ENCODE measurements at places on chromosomes 1 and 21.

DNA sequence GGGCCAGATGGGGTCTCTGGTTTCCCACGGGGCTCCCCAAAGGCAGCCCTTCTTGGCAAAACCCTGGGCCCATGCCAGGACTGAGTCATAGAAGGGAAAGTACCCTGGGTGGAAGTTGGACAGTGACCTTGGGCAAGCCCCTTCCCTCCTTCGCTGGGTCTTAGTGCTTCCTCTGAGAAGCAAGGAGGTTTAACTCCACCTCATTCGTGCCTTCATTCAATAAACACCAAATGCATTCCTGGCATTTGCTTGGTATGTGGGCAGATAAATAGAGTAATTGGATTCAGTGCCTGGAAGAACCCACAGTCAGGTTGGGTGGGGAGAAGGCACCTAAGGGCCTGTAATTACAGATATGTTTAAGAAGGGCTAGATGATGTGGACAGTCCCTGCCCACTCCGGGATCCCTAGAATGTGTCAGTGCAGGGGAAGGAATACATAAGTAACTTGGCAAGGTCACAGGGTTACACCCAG is 36.3 kb upstream of the CITED4 start:
- peak; percentile 41 for DNase-seq

GRCh38 chr1:86054396-86054795 is 102.2 kb downstream of the COL24A1 start:
- DNase-seq: no peak

DNA sequence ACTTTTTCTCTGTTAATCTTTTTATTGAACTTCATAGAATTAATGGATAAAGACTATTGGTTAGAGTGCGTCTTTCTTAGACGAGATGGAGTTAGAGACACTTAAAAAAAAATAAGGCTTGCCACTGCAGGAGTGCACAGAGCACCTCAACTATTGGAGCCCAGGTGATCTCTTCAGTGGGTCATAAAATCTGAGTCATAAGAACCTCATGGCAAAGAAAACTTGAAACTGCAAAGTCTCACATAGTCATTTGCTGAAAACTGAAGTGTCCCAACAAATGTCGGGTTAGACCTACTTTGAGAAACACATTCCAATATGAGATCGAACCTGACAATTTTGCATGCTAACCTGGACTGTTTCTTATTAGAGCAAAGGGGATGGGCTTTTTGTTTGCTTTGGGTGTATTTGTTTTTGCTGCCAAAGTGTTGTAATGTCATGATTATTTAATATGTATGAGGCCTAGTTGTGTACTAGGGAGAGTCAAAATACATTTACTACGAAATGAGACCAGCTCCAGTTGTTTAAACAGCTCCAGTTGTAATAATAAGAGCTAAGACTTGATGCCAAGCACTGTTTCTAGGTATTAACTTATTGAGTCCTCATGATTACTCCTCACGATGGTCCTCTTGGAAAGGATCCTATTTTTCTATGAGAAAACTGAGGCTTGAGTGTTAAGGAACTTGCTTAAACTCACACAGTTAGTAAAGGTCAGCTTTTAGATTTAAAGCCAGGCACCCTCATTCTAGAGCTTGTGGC is 65.1 kb downstream of the DDR2 start:
- no peak for DNase-seq

DNA sequence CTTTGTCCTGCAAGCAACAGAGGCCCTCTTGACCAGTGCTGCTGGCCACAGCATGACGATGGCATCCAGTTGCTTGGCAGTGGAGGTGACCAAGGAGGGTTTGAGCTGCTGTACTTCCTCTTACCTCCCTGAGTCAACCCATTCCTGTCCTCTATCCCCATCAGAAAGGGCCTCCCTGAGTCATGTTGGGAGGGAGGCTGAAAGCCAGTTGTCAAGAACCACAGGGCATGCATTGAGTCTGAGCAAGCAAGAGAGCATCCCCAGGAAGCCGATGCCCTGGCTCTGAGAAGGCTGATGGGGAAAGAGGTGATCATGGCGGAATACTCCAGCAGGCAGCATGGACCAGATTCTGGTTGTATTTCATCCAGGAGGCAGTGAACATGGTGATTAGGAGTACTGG is 69.6 kb downstream of the LACTBL1 start:
- DNase-seq: no peak

GRCh38 chr1:240312872-240313271 is 221.2 kb downstream of the FMN2 start:
- no peak for DNase-seq

DNA sequence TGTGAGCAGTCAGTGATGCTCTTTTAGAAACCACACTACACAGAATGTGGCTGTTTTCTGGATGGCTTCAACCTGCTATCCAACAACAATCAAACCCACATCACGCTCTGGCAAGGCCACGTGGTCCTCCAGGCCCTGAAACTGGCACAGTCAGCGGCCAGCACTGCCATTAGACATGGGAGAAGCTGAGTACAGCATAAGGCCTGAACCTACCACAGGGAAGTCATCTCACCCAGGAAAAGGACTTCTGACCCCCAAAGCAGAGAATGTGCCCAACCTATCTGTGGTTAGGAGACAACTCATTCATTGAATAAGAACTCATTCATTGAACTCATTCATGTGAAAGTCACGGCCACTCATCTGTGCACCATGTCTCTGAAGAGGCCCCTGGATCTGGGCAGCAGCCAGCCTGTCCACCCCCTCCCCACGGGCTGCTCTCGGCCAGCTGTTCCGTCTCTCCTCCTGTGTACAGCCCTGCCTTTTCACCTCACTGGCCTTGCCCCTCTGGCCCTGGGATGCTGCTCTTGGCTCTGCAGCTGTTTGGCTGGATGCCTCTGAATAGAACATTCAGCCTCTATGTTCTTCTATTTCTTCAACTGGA is 41.1 kb downstream of the C1orf198 start:
- DNase-seq: no peak

- DNase-seq: no peak
These were observed 72.0 kb downstream of the MIS18A start for GRCh38 chr21:32206631-32207405.

DNA sequence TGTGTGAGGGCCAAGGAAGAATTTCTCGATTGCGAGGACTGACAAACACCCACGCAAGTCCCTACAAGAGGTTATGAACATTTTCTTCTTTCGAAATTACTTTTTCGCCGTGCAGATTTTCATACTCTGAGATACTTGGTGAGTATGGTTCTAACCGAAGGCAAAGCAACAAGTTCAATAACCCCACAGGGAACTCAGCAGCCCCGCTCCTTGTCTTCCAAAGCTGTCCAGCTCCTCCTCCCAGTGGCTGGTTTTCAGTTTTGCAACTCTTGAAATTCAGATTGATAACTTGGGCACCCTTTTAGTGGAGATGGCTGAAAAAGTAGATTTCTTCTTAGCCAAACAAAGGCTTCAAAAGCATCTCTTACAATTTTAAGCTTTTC is 154.4 kb downstream of the SETD4 start:
- no peak for DNase-seq
